ENCODE measurements at places on chromosomes 1 and 21.

GRCh38 chr1:119911775-119912174, 15.5 kb upstream of the ADAM30 start:
- no peak for DNase-seq

DNA sequence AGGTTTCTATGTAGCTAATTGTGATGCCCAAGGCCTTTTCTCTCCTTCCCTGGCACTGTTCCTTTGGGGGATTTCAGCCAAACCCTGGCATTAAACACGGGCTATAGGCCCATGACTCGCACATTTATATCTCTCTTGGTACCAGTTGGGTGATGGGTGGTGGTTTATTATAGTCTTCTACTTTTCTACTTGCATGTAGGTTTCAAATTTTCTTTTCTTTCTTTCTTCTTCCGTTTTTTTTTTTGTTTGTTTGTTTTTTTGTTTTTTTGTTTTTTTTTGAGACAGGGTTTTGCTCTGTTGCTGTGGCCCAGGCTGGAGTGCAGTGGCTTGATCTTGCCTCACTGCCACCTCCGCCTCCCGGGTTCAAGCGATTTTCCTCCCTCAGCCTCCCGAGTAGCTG, 1.1 kb downstream of the IL10RB start:
- DNase-seq: no peak

DNA sequence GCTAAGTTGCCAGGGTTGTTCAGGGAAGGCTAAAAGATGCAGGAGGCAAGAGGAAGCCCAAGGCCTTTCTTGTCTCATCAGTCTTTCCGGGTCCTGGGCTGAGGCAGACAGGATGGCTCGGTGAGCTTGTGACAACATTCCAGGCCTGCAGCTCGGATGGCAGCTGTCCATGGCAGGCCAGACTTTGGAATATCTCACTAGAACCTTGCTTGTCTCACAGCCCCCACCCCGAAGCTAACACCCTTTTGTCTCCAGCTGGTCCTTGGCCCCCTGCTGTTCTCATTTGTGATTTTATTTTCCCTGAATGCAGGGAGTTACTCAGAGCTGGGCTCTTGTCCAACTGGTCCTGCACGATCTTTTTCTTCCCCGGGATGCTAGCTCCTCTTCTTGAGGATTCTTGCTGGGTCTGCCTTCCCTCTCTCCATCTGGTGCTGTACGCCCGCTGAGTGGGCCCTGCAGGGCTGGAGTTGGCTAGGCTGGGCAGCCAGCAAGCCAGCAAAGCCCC, 477.2 kb upstream of the CAMK1G start:
- DNase-seq: no peak

- no peak for DNase-seq
These were observed 151.9 kb downstream of the HMCN1 start for GRCh38 chr1:185886046-185886445.

DNA sequence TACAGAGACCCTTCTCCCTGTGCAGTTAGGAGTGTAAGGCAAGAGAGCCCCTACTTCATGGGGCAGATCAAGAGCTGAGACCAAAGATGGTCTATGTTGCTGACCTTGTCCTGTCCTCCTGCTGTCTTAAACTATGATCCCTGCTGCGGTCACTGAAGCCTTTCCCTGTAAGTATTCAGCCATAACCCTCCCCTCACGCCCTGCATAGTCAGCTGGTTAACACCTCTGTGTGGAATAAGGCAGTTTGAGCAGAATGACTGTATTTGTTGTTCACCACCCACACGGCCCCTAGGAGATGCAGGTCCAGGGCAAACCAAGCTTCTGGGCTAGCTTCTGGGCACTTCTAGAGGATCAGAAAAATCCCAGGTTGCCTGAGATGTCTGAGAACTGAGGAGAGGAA, 356 bp downstream of the TSPAN1 start:
- DNase-seq: no peak

DNA sequence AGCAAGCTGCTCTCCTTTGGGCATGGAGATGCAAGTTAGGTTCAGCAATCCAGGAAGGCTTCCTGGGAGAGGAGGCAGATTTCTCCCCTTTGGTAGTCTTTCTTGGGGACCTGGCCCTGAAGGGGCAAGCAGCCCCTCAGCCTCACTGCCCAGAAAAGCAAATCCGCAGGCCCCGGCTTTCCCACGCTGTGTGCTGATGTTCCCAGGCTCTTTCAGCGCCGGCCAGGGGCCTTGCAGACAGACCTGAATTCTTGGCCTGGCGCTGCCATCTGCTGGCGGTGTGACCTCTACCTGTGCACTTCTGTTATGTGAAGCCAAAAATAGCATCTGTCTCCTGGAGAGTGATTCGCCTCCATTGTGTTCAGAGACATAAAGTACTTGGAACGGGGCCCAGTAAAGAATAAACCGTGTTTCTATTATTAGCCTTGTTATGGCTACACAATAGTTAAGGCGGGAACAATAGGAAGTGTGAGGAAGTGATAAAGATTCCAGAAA, 64.8 kb downstream of the ALPL start:
- peak; percentile 0 for DNase-seq

- no peak for DNase-seq
These were observed 41.5 kb downstream of the CHIA start for GRCh38 chr1:111332190-111332589.

DNA sequence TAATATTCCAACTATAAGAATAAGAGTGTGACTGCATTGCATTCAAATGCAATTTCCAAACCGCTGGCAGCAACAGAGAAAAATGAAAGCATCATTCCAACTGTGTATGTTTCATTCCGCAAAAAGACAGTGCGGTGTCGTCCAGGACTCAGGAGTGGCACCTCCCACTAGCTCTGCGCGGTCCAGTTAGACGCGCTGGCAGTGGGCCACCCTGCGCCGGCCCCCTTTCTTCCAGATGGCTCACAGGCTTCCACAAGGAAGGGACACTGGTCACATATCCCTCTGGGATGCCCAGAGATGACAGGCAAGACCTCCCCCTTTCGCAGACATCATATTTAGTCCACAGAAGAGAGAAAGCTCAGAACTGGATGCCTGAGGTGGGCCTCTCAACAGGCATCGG, 11.9 kb downstream of the WRAP73 start:
- no peak for DNase-seq

DNA sequence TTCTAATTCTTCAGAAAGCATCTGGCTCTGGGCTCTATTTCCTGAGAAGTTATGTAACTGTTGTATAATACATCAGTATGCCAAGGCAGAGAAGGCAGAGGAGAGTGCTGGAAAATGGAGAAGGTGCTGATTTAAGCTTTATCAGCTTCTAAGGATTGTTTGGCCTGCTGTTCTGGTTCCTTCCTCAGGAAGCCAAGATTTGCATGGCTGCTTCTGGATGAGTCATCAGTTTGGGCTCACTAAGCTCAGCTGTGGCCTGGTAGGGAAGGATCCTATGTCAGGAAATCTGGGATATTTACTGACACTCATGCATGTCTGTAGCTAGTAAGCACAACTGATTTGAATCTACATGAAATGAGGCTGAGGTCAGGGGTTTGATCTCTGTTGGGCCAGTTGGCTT, 73.2 kb upstream of the ADGRL4 start:
- no peak for DNase-seq

GRCh38 chr1:47257224-47257623, 25.2 kb upstream of the TAL1 start:
- no peak for DNase-seq

- DNase-seq: no peak
These were observed 38.8 kb upstream of the EPHA8 start for GRCh38 chr1:22524481-22524880.

GRCh38 chr1:160682983-160683865, 28.4 kb downstream of the CD48 start:
- DNase-seq: peak; percentile 74

GRCh38 chr1:229046251-229046853, 224.6 kb upstream of the RAB4A start:
- DNase-seq: no peak

DNA sequence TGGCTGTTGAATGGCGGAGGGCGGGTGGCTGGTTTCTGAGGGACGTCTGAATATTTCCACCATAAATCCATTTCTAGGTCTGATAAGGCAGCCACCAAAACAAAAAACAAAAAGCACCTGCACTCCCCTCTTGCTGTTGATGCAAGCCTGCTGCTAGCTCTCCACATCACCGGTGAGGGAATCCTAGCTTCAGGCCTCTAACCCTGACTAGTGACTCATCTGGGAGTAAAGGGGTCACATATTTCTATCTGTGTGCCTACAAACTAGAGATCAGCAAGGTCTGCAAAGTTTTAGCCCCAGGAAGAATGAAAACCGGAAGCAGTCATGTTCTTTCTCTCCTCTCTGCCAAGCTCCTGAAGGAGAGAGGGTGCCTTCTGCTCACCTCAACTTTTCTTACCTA, 10.3 kb upstream of the ERMAP start:
- DNase-seq: no peak

DNA sequence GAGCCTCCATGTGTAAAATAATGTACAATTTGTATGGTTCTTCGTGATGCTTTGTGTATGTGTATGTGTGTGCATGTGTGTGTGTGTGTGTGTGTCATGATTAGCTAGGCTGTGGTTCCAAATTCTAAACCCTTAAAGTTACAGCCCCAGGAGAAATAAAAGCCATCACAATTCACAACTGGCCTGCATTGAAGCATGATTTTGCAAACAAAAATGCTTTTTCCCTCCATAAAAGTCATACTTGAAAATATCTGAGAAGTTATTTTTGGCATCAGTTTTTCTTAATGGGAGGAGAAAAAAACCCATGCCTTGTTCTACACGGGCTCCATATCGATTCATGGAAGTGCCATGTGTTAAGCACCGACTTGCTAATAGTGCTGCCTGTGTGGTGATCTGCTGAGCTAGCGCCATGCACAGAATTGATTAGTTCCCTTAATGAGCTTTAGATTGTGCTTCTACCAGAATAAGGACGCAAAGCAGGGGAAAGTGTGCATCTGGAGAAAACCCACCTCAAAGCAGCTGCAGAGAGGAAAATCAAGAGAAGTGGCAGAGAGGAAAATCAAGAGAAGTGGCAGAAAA, 207.3 kb downstream of the DSCAM start:
- no peak for DNase-seq

DNA sequence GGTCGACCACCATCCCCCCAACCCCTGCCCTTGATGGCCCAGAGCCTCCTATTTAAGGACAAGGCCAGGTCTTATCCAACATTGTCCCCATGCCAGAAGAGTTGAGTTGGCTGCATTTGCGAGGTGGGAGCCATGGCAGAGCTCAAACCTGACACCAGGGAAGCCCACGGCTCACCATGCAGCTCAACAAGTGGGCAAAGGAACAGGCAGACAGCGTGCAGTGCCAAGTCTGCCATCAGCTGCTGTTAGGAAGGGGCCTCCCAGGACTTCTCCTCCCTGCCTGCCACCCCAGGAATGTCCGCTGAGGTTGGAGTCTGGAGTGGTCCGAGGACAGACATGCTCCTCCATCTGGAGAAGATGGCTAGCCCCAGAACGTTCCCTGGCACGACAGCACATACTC, 19.9 kb downstream of the SLC45A3 start:
- DNase-seq: no peak

DNA sequence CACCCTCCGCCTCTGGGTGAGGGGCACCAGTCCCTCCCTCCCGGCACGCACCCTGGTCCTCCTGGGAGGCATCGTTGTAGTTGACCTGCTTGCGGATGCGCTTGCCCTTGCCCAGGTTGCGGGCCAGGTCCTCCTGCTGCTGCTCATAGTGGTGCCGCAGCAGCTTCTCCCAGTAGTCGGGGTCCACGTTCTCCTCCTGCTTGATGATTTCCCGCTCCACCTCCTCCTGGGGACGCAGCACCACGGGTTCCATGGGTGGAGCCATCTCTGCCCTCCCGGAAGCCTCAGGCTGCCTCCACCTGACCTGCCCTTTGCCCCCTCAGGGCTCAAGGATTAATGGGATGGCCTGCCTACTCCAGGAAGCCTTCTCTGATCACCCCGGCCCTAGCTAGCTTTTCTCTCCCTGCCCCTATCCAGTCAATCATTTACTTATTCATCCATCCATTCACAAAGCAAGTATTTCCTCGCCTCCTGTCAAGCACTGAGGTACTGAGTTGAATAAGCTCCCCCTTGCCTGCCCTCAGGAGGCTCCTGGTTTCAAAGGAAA, 53.5 kb downstream of the CHD5 start:
- no peak for DNase-seq

GRCh38 chr1:14773396-14774025, 175.0 kb downstream of the KAZN start:
- DNase-seq: no peak

DNA sequence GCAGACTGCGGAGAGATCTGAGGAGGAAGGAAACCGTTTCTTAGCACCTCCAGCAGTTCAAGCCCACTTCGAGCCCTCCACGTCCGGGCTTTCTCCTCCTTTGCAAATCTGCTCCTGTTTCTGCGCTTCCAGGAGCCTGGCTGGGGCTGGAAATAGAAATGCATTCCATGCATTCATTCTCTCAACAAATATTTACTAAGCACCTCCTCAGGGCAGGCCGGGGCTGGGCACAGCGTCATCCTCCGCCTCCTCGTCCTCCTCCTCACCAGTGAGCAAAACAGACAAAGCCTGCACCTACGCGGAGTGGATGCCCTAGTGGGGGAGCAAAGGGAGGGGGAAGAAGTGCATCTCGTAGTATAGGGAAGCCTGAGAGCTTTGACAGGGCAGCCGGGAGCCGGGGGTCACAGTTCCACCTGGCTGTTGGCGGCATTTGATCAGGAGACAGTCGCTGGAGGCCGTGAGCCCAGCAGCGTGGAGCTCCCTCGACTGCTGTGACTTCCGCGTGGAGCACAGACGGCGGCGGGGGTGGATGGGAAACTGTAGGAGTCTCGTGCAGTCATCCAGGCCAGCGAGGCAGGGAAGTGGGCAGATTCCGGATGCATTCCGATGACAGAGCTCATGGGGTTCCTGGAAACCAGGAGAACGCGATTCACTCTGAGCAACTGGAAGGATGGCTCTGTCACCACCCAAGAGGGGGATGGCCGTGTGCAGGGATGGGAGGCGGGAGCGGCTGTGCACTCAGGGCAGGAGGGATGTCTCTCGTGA, 93.5 kb downstream of the SIK1 start:
- no peak for DNase-seq

GRCh38 chr1:183284086-183284485, 98.0 kb downstream of the LAMC2 start:
- DNase-seq: no peak

DNA sequence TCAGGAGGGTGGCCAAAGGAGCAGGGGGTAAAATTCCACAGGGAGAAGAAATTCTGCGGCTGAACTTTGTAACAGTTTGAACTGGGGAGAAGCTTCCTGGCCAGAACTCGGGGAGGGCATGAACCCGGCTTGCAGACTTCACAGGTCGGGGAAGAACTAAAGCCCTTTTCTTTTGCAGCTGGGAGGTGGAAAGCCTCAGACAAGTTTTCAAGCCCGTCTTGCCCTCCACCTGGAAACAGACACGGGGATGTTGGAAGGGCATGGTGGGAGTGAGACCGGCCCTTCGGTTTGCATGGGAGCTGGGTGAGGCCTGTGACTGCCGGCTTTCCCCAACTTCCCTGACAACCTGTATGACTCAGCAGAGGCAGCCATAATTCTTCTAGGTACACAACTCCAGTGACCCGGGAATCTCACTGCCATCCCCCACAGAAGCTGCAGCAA, 11.3 kb downstream of the THEM4 start:
- no peak for DNase-seq

GRCh38 chr1:246437961-246438360, 69.1 kb downstream of the SMYD3 start:
- DNase-seq: no peak
